Memory B cell (primary cell): ENCODE measurements at places on chromosomes 1 and 21.

DNA sequence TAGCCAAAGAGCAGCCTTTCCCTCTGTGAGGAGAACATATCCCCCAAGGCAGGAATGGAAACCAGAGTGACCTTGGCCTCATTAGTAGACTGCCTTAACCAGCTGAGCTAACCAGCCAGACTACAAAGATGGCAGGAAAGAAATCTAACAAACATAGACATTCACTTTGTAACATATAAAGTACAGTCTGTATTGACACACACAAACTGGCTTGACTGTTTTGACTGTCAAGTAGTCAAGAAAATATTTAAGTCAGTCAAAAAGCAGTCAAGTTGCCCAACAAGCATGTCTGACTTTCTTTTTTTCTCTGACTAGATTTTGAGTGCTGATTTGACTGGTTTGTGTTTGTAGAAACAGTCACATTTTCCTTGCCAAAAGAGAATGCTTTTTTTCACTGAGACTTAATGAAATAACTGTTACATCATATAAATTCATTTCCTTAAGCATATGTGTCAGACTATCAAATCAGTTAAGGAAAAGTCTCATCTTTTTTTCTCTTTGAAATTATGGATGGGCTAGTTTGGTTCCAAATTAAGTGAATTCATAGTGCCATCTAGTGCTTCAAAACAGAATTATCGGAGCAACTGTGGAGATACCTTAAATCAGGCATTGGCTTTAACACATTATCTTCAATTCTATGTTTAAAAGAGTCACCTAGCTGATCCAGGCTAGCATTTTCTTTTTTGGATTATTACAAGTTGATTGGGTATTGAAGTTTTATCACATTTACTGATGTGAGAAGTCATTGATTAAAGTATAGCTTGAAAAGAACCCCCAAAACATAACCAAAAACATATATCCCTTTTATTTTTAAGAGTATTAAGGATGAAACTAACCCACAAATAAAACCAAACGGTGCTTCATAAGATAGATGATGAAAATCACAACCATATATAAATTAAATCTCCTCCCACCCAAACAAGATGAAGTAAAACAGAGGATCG, 75.0 kb downstream of the ATP6V1G3 start:
- peak; percentile 20 for DNase-seq

DNA sequence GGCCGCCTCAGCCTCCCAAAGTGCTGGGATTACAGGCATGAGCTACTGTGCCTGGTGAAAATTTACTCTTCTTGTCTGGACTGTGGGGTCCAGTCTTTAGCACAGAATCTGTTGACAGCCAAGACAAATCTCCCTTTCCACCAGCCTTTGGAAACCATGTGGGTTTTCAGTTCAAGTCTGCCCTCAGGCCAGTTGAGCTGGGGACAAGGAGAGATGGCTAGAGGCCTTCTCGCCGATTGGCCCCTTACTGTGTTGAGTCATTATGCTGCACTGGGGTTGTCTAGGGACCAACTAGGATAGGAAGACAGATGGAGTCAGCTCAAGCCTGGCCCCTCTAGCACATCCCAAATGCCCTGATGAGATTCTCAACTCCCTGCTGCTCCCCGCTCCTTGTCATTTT, 8.6 kb upstream of the NKAIN1 start:
- DNase-seq, result no peak

GRCh38 chr1:234875328-234875952, 253.2 kb downstream of the TOMM20 start:
- no peak for DNase-seq

DNA sequence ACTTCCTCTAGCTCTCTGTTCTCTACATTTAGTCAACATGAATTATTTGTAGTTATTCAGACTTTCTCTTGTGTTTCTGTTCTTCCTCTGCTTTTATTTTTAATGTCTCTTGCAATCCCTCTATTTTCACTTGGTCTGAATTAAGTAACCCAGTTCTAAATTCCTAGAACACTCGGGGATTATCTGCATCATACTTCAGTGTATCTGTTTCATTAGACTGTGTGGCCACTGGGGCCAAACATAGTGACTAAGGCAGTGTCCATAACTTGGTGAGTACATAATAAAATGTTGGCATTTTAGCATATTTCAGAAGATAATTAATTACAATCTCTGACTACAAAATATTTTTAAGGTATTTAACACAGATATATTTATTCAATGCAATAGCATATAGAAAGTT, 1087.2 kb upstream of the B3GALT2 start:
- no peak for DNase-seq

GRCh38 chr1:195251900-195252299, 1356.3 kb downstream of the KCNT2 start:
- DNase-seq, result no peak

- DNase-seq, result no peak
These were observed 8.2 kb upstream of the ST6GALNAC3 start for GRCh38 chr1:76066394-76066793.

DNA sequence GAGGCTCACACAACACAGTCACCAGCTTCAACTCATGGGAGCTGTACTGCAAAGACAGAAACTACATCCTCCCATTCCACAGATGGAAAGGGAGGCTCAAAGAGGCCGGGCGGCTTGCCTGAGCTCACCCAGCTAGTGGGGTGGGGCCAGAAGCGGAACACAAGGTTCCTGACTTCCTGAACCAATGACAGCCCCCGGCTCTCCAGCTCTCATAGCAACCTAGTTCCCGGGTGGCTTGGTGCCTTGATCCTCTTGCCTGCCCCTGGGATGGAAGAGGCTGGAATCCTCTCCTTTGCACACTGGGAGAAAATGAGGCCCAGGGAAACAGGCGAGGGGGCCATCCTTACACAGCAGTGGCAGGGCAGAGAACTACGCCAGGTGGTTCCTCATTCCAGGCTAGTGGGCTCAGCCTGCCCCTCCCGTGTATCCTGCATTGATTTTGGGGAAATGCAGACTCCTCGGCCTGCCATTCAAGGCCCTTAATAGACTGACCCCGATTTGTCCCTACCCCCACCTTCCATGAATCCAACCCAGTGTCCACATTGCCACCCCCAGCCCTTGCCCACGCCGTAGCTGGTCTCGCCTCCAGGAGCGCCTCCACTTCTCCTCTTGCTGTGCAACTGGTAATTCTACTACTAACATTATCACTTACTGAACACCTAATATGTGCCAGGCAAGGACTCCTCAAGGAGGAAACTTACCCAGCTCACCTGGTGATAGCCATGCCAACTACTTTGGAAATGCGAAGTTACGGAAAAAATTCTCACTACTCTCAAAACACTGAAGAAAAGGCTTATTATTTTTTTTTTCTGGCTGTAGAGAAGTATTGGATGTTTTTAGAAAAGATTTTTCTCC, 5.0 kb downstream of the RAP1GAP start:
- no peak for DNase-seq

GRCh38 chr1:240816472-240816871, 204.5 kb upstream of the GREM2 start:
- DNase-seq, result no peak
